Stimulated activated CD4-positive, alpha-beta T cell treated with anti-CD3 and anti-CD28 coated beads, Interleukin-15, amount 100 ng/mL, for 48 hours (primary cell): ENCODE measurements at places on chromosomes 1 and 21.

DNA sequence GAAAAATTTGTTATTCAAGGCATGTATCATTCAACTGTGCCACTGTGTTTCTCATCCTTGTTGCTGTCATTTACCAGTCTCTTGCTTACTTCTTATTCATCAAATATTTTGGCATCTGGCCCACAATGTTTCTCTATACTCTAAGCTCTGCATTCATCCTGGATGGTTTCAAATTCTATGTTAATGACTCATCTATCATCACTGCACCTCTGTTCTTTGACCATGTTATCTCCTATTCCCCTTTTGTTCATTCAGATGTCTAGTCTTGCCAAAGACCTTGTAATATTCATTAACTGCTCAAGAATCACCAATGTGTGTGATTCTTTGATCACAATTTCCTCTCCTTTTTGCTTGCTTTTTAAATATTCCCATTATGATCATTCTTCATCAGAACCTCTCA, 54.6 kb upstream of the PRKACB start:
- no peak for DNase-seq

DNA sequence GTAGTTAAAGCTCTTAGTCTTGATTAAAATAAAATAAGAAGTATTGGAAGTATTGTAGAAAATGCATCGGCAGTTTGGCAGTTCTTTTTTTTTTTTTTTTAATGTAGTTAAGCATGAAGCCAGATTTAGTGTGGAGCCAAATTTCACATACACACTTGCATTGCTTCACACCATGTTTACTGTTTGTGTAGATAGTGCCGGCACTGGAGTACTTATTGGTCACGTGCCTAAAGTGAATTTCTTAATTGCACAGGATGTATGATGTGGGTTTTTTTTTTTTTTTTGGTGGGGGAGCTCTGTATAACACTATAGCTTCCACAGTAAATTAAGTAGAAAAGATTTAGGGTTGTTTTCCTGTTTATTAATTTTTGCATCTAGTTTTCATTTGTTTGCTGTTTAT, 21.2 kb upstream of the TMEM61 start:
- no peak for DNase-seq

GRCh38 chr1:202812176-202813026, 1.6 kb downstream of the PCAT6 start:
- DNase-seq = no peak

- no peak for DNase-seq
Observed at GRCh38 chr1:209692296-209692695, 12.3 kb upstream of the HSD11B1 start.

DNA sequence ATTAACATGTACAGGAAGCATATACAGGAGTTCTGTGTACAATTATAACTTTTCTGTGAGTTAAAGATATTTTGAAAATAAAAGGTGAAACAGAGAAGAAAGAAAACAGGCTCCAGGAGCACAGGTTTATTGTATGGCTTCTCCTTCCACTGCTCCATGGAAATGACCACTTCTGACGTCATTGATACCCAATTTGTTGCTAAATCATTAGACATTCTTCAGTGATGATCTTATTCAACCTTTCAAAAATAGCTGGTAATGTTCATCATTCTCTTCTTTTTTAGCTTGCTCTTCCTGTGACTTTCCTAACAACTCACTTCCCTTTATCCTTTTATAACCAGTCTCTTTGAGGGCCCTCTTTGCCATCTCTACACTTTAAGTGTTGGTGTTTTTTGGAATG, 77.8 kb downstream of the KCNK2 start:
- no peak for DNase-seq

DNA sequence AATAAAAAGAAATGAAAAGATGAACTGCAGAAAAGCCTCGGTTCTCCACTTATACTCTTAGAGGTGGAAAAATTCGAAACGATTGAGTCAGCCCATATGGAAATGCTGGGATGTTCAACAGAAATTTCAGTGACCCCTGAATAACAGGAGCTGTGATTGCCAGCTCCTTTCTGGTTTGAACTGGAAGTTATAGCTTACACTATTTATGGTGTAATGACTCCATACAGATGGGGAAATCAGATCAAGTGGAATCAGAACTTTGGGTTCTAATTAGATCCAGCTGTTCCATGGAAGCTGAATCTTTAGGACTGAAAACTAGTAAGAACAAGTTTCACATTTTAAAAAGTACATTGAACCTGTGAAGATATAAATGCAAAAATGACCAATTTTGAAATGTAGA, 569.3 kb upstream of the ZRANB2 start:
- DNase-seq = no peak

GRCh38 chr1:221823149-221823548, 81.3 kb upstream of the DUSP10 start:
- no peak for DNase-seq

GRCh38 chr1:160550572-160551034, 27.5 kb upstream of the SLAMF6 start:
- DNase-seq = peak; percentile 62

DNA sequence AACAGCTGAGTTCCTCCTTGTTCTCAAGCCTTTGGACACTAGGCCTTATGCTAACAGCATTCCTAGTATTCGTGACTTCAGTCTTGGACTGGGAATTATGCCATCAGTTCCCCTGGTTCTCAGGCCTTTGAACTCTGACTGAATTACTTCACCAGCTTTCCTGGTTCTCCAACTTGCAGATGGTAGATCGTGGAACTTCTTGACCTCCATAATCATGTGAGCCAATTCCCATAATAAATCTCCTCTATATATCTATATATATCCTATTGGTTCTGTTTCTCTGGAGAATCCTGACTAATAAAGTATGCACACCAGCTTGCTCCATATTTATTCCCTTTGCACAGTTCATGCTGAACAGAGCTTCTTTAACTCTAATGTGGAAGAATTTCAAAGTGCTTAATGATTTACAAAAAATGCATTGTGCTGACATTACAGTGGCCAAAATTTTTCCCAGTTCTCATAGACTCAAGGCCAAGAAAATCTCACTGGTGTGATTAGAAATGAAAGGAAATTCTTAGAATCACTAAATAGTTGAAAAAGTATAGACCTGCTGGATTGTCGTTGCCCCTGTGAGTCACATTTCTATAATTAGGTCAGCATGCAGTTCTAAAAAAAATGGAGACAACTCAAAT, 462.9 kb upstream of the ADAMTS5 start:
- DNase-seq = no peak

GRCh38 chr1:218366322-218367052, 21.4 kb downstream of the TGFB2 start:
- DNase-seq = no peak

- no peak for DNase-seq
Observed at GRCh38 chr1:8651236-8651890, 166.1 kb downstream of the RERE start.

DNA sequence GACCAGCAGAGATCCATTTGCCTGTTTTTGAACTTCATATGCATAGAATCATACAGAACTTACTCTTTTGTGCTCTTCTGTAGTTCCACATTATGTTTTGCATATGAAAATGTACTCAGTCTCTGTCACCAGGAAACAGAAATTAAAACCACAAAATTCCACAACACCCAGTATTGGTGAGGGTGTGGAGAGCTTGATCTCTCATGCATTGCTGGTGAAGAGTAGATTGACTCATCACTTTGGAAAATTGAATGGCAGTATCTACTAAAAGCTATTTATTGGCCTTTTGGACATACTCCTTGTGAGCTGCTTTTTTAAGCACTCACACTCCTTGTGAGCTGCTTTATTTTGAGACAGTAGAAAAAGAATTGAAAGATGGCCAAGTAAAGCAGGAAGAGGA, 43.3 kb downstream of the VTCN1 start:
- no peak for DNase-seq

DNA sequence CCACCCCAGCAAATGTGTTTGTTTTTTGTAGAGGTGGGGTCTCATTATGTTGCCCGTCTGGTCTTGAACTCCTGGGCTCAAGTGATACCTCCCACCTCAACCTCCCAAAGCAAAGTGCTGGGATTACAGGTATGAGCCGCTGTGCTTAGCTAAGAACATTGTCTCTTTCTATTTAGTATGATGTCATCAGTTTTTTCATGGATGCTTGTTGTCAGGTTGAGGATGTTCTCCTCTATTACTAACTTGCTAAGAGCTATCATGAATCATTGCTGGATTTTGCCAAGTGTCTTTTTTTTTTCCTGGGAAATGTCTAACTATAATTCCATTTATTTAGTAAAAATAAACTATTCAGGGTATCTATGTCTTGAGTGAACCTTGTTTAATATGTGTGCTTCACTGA, 19.0 kb upstream of the MPC2 start:
- no peak for DNase-seq

DNA sequence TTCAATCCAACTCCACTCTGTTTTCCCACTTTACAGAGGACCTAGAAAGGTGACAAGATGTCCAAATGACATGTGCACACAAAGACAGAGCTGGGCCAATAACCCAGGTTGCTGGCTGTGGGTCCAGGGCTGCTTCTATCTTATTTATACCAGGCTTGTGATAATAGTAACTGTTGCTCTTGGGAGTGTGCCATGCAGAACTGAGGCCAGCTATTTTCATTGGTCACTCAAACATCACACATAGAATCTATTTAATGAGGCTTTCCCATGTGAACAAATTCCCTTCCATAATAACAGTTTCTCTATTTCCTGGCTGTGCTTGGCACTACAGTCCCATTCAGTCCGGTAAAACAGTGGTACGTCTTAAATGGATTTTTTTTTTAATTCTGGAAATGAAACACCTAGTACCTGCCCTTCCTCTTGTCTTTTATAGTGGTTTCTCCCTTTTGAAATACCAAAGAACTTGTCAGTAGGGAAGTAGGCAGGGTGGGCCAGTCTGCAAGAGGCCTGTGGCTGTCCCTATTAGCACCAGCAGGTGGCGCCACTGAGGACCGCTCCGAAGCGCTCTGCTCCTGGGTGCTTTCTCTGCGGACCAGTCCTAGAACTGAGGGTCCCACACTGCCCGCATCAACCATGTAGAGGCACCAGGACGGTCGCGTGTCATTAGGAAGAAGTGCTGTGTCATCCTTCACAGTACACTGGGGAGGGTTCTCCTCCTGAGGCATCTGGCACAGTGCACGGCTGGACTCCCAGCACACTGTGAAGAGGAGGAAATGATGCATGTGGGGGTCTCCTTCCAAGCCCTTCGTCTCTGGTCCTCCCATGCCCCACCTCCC, 52.1 kb downstream of the GPR161 start:
- peak; percentile 30 for DNase-seq

DNA sequence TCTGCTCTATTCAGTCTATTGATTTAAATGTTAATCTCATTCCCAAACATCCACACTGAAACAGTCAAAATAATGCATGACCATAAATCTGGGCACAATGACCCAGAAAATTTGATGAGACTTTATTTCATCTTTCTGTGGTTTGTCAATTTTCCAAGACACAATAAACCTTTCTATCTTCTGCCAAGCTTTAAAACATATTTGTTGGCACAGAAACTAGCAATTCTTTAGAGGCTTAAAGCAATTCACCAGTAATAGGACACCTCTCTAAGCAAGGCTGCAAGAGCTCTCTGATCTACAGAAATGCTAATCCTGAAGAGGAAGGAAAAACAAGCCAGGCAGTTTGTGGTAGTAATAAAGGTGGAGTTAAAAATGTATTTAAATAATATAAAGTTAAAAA, 113.7 kb downstream of the FCRL5 start:
- no peak for DNase-seq

- no peak for DNase-seq
Observed at GRCh38 chr21:36105327-36105842, 29.5 kb upstream of the CBR3 start.

- DNase-seq = no peak
Observed at GRCh38 chr1:189253601-189254350, 1223.9 kb downstream of the BRINP3 start.

GRCh38 chr1:239815074-239815473, 276.6 kb upstream of the FMN2 start:
- DNase-seq = no peak

- DNase-seq = no peak
Observed at GRCh38 chr1:8202182-8202905, 115.6 kb upstream of the SLC45A1 start.

GRCh38 chr1:2859219-2859880, 57.9 kb upstream of the TTC34 start:
- DNase-seq = no peak

- DNase-seq = no peak
Observed at GRCh38 chr1:167794043-167794442, 72.3 kb downstream of the MPZL1 start.

- DNase-seq = no peak
Observed at GRCh38 chr1:14997646-14998276, 155.8 kb upstream of the TMEM51 start.

DNA sequence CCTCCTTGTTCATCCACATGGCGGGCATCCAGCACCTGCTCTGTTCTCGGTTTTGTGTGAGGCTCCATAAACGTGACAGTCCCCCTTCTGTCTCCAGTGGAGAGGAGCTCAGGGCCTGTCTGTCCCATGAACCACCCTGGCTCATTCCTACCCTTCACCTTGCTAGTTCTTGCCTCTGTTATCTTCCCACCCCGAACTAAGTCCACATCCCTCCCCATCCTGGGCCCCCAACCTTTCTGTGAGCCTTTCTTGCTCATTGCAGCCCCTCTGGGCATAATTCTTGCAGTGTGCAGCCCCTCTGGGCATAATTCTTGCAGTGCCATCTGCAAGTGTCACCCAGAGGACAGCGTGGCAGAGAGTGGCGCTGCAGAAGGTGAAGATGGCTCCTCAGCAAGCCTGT, 216.7 kb upstream of the TMEM51 start:
- no peak for DNase-seq

GRCh38 chr1:185864889-185865517, 130.8 kb downstream of the HMCN1 start:
- DNase-seq = no peak

- DNase-seq = no peak
Observed at GRCh38 chr21:15853126-15853525, 123.3 kb downstream of the USP25 start.

DNA sequence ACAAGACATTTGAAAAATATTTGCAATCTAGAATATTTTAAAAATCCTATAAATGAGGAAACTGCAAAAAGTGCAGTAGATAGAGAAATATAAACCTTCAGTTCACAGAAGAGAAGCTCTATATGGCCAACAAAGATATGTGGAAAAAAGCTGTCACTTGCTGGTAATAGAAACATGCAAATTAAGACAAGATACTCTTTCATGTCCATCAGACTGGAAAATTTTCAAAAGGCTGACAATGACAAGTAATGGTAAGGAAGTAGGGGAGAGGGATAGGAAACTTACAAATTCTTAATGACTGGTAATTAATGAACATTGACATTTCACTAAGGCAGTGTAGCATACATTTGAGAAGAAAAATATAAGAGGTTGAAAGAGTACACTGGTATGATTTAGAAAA, 147.9 kb downstream of the MRPL39 start:
- no peak for DNase-seq

- DNase-seq = no peak
Observed at GRCh38 chr1:46617108-46617800, 643 bp upstream of the MOB3C start.

DNA sequence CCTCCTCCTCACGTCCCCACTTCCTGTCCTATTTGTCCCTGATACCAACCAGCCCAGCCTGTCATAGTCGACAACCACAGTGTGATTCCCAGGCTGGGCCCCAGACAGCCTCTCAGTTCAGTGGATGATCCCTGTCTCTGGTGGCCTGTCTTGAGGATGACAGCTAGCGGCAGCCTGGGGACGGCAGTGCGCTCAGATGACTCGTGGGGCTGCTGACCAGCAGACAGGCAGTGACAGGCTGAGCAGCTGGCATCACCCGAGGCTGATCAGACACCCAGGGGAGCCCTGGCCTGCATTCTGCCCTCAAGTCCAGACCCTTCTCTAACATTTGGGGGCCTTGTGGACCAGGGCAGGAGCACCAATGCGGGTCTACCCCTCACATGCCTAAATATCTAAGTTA, 21.0 kb downstream of the NKAIN1 start:
- DNase-seq = no peak
